Inflammatory macrophage (primary cell): ENCODE measurements at places on chromosomes 3 and 15.

DNA sequence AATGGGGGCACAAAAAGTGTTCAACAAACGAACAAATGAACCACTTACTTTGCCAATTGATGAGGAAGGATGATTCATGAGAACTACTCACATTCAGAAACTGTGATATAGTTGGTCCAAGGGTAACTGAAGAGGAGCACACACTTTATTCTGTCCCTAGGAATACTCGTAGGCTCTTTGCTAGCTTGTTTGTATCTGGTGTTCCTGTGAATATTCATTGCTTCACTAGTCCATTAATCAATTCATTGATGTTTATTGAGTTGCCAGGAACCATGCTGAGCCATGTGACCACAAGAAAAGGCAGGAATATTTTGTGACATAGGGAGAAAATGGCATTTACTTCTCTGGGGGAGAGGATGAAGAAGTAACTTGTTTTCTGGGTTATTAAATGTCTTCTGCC, 338.3 kb downstream of the IL20RB start:
- no peak for DNase-seq

DNA sequence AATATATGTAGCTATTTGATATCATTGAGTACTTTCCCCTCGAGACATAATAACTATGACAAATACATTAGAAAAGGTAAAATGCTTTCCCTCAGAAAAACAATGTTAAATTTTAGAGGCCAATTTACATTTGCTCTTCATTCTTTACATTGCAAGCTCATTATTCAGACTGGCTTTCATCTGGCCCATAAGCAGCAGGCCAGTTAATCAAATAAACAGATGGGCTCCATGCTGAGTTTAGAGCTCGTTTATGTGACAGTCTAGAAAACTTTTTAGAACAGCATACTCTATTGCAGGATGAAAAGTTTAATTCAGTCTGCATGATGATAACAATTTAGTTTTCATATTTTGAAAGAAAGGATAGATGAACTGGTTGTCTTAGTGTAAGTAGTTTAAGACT, 150.6 kb downstream of the DUT start:
- DNase-seq, result no peak

- no peak for DNase-seq
These were observed 44.4 kb downstream of the ADAMTSL3 start for GRCh38 chr15:83698294-83698693.

GRCh38 chr3:141243271-141243707, 11.7 kb downstream of the PXYLP1 start:
- peak; percentile 9 for DNase-seq

DNA sequence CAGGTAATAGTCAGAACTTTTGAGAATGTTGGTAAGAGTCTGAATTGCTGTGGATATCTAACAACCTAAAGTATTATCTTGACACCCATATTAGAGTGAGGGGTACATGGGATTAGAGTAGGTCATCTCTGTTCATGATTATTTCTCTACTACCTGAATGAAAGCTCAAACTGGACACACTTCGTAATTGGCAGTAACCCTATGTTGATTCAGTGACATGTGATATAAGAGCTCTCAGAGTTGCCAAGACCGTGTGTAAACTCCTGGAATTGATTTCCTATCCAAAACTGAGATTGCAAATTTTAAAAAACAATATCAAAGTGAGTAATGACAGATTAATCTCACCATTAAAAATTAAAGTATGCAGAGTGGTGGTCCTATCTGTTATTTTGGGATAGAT, 214.8 kb upstream of the ARHGEF26 start:
- no peak for DNase-seq

GRCh38 chr3:66823009-66823397, 175.1 kb upstream of the KBTBD8 start:
- no peak for DNase-seq

DNA sequence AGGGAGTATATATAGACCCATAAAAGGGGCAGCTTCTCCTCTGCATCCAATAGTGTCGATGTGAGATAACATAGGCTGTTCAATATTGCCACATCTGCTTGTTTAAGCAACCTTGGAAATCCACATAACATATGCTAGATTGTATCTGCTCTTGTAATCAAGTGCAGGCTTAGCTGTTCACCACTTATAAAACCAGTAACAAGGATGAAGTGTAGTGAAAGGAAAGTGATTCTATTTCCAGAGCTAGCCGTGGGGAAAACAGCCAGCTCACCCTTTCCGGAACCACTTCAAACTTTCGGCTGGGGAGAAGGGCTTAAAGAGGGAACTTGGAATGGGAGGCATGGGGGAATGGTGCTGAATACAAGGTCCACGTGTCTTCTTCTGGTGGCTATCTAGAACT, 204.0 kb downstream of the TAFA4 start:
- DNase-seq, result no peak

GRCh38 chr3:153254361-153254760, 92.3 kb downstream of the RAP2B start:
- DNase-seq, result no peak

DNA sequence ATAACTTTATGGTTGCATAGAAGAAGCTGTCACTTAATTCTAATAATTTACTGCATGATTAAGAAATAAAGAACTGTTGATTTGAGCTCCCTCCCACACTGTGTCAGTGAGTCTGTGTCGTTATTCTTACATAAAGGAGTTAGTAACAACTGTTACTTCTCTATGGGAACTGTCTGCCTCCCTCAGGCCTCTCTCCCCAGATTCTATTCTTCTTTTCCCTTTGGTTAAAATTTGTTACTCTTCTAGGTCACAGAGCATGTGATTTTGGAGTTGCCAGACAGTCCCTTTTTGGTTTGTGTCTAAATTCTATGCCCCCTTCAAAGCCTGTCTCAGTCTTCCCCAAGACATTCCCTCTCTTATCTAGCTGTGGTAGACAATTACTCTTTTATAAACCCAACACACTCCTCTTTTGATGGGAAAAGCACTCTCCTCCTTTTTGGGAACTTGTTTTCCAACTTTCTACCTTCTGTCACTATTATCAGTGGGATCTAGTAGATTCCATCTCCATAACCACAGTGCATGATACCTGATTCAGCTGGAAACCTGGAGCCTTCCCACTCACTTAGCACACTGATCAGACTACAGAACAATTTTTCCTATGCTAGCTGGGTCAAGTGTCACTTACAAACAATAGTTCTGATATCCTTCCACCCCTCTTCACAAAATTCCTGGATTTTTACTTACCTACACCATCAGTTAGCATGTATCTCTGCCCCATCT, 422.1 kb upstream of the TGFBR2 start:
- DNase-seq, result peak; percentile 76

DNA sequence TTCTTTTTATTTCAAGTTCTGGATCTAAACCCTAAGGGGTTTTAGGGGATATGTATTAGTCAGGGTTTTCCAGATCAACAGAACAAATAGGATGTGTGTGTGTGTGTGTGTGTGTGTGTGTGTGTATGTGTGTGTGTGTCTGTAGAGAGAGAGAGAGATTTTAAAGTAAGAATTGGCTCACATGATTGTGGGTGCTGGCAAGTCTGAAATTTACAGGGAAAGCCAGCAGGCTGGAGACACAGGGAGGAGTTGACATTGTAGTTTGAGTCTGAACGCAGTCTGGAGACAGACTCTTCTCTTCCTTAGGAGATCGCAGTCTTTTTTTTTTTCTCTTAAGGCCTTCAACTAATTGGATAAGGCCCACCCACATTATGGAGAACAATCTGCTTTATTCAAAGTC, 428.8 kb upstream of the TBL1XR1 start:
- DNase-seq, result no peak

DNA sequence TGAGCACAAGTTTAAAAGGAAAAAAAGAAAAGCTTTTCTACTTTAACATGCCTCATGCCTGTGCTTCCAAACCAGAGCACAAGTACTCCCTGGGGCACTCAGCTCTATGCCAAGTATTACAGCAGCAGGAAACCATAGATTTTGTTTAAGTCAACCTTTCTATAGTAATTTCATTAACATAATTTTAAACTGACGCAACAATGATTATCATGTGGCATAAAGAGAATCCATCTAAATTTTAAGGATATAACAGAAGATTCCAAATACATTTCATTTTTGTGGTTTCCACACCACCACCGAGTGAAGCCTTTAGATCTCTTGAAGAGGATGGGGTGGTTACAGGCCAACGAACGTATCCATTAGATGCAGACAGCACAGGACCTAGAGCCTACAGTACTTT, 112.1 kb downstream of the TNIK start:
- DNase-seq, result no peak

DNA sequence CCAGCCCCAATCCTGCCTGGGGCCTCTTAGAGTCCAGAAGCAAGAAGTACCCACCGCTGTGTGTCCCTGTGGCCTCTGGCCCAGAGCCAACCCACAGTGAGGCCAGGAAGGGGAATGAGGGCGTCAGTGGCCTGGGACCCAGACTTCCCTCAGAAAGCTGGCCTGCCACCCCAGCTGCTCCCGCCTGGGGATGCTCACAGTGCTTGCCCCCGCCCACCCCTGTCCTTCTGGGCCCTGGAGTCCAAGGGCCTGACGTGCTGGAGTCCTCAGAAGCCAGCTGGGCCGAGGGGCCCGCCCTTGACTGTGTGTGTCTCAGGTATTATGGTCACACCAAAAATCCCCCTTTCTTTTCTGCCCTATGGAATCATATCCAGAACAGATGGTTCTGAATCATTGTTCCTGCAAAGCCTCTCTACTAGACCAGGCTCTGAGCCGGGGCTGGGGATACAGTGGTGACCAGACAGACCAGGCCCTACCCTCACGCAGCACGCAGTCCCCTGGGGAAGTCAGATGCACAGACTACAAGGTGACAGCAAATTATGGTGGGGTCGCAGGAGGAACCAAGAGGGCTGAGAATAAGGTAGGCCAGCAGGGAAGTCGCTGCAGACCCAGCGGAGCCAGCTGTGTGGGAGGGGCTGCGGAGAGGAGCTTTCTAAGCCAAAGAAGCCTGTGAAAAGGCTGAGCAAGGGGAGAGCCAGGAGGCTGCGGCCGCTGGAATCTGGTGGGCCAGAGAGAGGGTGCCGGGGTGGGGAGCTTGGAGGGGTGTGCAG, 99.1 kb downstream of the VGLL4 start:
- DNase-seq, result peak; percentile 34

GRCh38 chr3:50436114-50436674, 67.2 kb downstream of the CACNA2D2 start:
- DNase-seq, result peak; percentile 74

DNA sequence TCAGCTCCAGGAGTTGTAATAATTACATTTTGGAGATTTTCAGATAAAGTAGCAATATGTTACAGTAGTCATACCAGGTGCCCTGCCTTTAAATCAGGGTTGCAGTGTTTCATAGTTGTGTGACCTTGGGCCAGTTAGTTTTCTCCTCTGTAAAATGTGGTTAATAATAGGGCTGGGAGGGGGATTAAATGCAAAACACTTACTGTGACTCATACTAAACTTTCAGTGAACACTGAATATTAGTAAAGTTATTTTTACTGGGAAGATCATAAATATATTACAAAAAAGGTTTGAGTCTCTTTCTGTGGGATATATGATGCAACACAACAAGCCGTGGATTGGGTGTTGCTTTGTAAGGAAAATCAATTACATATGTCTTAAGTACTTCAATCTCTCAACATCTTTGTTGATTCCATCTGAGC, 1.1 kb upstream of the EBLN2 start:
- no peak for DNase-seq

GRCh38 chr15:78056714-78057269, 20.7 kb downstream of the TBC1D2B start:
- peak; percentile 48 for DNase-seq
